Effector CD4-positive, alpha-beta T cell (primary cell): ENCODE measurements at places on chromosomes 1 and 21.

GRCh38 chr21:35303085-35303484, 254.0 kb upstream of the RUNX1 start:
- DNase-seq: no peak

DNA sequence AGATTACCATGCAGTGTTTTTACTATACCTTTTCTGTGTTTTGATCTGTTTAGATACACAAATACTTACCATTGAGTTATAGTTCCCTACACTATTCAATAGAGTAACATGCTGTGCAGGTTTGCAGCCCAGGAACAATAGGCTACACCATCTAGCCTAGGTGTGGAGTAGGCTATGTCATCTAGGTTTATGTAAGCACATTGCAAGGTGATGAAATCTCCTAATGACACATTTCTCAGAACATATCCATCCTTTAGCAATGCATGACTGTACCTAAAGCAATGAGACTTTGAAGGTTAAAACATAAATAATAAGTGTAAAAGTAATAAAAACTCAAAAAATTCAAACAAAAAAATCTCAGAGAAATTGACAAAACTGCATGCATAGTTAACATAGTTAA, 358.6 kb downstream of the USH2A start:
- no peak for DNase-seq

DNA sequence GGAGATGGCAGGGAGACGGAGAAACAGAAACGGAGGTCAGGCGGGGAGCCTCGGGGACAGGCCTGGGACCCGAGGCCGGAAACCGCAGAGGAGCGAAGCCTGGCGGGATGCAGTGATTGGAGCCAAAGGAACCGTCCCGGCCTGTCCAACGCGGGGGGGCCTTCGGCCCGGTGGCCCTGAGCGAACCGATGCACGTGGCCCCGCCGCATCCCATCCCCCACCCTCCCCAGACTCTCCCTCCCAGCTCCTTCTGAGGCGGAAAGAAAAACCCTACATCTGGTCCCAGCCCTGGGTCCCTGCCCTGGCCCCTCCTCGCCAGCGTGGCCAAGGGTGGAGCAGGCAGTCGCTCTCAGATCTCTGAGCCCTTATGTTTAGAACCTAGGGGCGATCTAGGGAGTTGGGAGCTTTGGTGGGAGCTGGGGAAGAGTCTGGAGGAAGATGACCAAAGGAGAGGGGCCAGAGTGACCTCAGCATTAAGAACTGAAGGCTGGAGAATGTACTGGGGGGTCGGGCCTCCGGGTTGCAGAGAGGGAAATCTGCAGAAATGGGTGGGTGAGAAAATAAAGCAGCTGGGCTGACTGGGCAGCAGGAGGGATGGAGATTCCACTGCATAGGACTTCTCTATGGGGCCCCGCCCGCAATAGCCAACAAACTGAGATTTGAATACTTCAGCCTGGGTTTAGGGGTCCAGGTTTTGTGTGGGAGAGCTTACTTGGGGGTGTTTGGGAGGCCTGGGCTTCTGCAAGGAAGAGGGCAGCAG, 1.5 kb upstream of the CRABP2 start:
- no peak for DNase-seq

DNA sequence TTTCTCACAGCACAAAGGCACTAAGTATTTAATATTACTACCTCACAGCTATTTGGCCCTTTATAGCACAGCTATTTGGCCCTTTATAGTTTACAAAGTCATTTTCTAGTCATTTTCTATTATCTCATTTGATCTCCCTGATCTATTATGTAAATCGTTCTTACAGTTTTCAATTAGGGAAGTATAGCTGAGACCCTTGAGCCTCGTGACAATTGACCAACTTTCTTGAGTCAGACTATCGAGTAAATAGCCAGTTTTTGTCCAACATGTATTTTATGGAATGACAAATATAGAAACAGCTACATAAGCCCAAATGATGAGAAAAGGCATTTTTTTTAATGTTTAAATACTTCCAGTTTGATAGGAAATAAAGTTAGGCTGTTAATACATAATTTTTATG, 7.0 kb upstream of the ANGPTL1 start:
- DNase-seq: no peak

GRCh38 chr1:63638875-63639274, 45.7 kb downstream of the PGM1 start:
- no peak for DNase-seq

GRCh38 chr1:201791051-201791778, 37.7 kb upstream of the IPO9 start:
- DNase-seq: no peak

DNA sequence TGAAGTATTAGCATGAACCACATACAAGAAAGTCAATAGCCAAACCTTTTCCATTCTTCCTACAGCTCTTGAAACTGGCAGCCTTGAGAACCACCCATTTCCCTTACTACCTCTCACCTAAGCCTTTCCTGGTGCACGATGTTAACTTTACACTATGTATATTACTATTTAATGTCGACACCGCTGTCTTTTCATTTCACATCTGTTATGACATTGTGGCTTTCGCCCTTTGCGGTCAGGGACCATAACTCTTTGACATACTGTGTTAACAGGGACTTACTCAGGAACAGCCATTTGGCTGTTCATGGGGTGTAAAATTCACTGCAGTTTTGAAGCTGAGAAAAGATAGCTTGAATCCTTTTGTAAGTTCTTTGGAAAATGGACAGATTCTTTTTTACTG, 21.1 kb upstream of the GPR88 start:
- no peak for DNase-seq

DNA sequence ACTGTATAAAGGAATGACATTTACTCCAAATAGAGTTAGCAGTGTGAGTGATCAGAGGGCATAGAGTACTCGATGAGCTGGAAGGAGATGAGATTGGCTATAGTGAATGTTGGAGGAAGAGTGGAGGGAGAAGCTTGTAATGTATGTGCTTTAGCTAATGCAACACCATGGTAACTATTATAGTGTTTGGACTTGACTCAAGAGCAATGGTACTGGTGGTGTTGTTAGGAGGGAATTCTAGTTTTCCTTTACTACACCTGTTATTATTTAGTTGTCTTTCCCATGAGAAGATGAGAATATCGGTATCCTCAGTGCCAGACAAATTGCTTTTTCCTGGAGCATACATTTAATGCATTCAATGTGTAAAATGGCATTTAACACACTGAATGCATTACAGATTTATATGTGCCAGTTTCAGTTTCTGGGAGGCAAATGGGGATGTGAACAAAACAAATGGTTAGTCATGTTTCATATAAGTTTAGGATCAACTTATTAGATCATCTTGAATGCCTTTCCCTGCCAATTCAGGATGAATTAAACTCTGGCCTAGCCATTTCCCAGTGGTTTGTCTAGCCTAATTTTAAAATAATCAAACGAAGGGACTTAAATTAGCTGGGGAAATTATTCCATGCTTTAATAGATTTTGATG, 291.1 kb upstream of the ADAMTS5 start:
- no peak for DNase-seq

GRCh38 chr1:223341121-223341520, 22.9 kb downstream of the SUSD4 start:
- no peak for DNase-seq

GRCh38 chr1:76568573-76569238, 298.6 kb upstream of the ST6GALNAC5 start:
- no peak for DNase-seq

DNA sequence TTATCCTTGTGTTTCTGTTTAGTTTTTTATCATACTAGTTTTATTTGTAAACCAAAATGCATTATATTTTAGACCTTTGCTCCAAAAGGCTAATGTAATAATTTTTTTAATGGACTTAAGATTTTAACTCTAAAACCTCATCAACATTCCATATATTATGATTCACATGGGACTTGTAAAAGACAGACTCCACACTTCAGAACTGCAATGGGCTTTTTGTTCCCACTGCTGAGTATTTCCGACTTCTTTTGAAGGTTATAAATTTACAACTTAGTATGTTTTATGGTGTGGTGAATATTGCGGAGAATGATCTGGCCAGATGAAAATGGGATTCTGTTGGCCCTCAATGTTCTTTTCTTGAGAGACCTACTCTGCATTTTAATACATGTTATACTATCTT, 678.5 kb downstream of the USP25 start:
- DNase-seq: no peak

GRCh38 chr1:68384872-68385411, 64.8 kb downstream of the RPE65 start:
- DNase-seq: no peak

DNA sequence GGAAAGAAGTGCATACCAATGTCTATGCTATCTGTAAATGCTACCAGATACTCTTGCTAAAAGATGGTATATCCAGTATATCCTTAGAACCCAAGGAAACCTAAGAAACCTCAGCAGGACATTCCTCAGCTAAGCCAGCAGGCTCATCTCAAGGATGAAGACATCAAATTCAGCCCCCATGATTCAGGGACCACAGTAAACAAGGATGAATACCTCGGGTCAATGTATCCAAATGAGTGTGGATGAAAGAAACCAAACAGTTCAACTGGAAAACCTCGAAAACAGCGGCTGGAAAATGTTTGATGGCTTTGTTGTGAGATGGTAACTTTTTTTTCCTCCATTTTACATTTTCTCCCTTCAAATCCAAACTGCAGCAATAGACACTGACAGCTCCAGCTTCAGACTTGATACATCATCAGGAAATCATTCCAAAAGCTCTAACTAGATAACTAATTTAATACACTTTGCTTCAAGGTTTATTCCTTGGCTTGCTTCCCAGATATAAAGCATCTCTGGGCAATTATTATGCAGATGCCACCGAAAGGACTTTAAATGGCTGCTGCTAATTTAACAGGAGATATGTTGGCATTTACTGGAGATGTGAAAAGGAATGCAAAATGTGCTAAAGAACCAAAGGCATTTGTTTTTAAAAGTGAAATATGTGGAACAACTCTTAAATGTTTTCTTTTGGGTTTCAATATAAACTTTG, 73.6 kb downstream of the SMYD2 start:
- no peak for DNase-seq

GRCh38 chr1:186202271-186202764, 172.7 kb downstream of the TPR start:
- no peak for DNase-seq

DNA sequence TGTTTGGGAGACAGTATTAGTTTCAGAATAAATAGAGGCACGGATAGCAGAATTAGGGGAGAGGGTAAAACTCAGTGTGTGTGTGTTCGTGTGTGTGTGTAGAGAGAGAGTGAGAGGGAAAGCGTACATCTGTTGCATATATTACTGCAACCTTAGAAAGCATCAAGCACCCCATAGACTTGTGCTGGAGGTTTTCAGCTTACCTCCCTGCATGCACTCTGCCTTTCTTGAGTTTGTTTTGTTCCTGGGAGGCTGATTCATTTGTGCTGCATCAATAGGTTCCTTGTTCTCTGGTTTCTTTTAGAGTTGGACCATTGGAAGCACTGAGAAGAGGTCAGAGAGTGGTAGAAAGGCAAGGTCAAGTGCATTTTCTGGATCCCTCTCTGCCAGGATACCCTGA, 104.4 kb upstream of the KCNK1 start:
- DNase-seq: no peak

DNA sequence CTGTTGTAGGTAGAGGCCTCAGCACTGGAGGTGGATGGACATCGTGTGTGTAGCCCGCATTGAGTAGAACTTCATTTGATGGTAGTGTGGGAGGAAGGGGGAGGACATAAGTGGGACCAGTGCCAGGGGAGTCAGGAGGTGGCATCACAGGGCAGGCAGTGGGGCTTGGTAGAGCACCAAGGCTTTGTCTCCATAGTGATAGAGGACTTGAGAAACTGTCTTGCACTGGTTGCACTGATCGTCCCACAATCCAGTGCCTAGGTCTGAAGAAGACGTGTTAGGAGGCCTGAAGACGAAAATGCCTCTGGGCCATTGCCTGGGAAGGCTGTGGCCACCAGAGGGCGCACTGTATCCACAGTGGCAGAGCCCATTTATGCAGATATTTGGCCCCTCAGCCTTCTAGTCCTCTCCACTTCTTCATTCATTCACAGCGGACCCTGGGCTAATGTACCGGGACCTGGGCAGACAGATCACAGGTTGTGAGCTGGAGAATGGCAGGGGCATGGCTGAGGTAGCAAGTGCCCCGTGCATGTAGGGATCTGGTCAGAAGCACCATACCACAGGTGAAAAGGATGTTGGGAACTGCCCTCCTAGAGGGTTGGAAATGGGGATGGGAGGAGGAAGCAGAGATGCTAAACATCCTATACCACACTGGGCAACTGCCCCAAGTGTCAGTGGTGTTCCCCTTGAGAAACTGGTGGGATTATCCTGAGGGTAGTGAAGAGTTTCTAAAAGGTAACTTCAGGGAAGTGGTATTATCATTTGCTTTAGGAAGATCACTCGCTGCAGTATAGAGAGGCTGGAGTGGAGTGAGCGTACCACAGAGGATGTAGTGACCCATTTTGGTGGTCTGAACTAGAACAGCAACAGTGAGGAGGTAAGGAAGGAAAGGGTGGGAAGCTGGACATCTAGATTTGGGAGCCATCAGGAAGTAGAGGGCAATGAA, 95.3 kb downstream of the PIK3R3 start:
- peak; percentile 86 for DNase-seq

DNA sequence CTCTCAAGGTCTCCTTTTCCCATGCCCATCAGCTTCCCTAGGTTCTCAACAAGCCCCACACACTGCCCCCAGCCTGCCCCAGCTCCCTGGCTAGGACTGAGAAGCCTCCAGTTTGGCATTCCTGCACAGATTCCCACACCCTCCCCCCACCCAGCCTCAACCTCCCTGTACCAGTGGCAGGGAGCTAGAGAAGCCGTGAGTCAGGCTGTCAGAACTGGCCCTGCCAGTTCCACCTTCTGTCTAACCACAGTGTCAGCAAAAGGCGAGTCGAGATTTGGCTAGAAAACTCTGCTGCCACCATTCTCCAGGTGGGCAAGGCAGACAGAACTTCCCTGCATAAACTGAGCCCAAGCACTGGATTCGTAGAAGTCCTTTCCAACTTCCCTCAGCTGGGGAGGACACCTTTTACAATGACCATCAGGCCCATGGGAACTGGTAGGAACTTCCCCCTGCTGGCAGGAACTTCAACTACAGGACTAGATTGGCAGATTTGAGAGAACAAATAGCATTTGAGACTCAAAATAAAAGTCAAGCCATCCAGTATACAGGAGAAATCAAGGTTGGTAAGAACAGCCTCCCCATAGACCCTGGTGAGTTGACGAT, 31.0 kb downstream of the TNNT2 start:
- DNase-seq: no peak

- no peak for DNase-seq
These were observed 39.6 kb upstream of the ITPKB start for GRCh38 chr1:226778657-226779058.

DNA sequence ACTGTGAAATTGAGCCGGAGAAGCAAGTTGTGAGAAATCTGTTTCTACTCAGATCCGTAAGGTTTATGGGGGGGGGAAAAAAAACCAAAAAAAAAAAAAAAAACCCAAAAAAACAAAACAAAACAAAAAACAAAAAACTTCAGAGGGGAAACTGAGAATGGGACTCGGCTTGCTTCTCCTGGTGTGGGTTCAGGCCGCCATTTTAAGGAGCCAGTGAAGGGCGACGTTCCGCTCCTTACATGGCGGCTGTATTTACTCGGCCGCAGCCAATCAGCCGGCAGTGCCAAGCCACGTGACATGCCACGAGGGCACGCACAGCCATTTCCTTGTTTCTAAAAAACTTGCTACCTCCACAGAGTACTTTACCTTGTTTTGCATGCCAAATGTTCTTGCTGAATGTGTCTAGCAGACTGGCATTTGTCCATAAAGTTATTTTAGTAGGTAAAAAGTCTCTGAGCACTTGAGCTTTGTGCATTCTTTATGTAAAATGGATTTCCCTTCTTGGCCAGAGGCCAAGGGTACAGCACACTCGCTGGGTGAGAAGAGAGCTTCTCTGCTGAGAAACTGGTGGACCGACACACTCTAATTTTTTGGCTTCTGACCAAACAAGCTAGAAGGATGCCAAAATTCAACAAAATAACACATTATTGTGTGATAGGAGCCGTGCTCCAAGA, 101.8 kb downstream of the NFIA start:
- DNase-seq: no peak
